CD4-positive, alpha-beta T cell (primary cell): ENCODE measurements at places on chromosomes 7 and 10. TPM values are rescaled to one million over a fixed set of nuclear protein-coding genes. Genes with fewer than 3 reads are reported as not detected.

The ZNF365 gene
- total RNA-seq = 1.8 TPM

The HABP2 gene
- total RNA-seq = not detected

- no peak for DNase-seq
These were observed 9.6 kb downstream of the MAFK start for GRCh38 chr7:1539882-1540775.

- no peak for DNase-seq
These were observed 28.2 kb downstream of the SFR1 start for GRCh38 chr10:104150139-104150538.

The SGCE gene
- not detected for total RNA-seq

- DNase-seq = no peak
These were observed 124.6 kb downstream of the AUTS2 start for GRCh38 chr7:69722843-69723242.

The OPN4 gene
- not detected for total RNA-seq
